ENCODE measurements at places on chromosomes 11 and 22.

DNA sequence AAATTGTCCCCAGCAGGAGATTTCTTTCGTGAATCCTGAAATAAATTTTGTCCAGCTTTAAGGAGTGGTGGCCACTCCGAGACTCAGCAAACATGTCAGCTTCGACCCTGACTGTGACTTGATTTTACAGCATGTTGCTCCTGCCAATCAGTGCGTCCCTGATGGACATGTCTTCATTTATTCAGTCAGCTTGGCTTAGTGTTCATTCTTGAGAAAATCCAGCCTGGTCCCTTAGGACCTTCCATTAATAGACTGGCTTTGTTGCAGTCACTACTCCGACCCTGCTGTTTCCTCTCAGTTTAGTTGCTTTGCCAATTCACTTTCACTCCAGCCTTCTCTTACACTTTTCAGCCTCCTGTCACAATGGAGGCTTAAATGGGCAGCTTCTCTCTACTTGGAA is 30.5 kb downstream of the TMPRSS5 start:
- DNase-seq = no peak

GRCh38 chr22:16914006-16914405 is 88.8 kb upstream of the XKR3 start:
- no peak for DNase-seq

DNA sequence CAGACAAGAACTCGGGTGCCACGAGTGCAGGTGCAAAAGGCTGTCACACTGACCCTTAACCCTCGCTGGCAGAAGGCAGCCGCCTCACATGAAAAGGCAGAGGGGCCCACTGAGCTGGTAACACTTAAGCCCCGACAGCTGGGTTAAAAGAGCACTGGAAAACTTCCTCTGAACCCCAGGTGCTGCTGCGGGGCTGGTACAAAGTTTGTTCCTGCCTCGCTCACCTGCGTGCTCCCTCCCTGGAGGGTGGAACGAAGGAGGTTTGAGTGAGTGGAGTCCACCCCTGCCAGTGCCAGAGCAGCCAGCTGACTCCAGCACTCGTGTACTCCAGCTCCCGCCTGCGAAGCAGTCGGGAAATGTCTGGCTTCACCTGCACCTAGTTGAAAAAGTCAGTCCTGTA is 12.6 kb downstream of the SULT4A1 start:
- DNase-seq = no peak

DNA sequence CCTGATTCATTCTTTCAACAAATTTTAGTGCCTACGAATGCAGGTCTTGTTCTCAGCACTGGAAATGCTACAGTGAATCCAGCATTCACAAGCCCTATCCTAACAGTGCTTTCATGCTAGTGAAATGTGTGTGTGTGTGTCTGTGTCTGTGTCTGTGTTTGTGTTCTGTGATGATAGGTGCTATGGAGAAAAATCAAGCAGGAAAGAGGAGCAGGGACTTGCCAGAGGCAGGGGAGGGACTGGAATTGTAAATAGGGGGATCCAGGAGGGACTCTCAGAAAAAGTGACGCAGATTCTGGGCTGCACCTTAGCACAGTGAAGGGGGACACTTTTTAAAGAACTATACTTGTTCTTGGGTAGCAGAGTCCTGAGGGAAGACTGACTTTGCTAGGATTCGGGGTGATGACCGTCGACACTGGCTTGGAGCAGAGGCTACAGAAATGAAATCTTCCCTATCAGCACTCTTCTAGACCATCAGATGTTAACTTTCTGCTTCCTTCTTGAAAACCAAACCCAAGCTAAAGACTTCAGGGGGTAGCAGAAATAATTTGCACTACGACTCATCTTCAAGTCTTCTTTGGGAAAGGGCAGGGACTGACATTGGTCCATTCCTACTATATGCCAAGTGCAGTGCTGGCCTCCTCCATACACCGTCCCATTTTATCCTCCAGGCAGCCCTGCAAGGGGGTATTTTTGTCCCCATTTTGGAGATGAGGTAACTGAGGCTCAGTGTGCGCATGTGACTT is 39.3 kb upstream of the PTPRJ start:
- DNase-seq = no peak

DNA sequence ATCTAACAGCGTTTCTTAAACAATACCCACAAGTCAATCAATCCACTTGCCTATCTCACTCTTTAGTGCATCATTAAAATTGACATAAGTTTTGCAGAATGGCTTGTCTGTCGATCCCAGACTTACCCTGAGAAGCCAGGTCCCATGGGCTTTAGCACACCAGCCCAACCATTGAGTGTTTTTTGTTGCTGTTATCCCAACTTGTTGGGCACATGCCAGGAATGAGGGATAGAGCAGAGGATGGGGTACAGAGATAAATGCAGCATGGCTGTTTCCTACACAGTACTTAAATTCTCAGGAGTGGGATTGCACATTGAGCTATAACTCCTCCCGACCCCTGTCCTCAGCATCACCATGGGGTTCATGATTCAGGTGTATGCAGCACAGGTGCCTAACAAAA is 64.2 kb upstream of the RASSF10 start:
- no peak for DNase-seq

DNA sequence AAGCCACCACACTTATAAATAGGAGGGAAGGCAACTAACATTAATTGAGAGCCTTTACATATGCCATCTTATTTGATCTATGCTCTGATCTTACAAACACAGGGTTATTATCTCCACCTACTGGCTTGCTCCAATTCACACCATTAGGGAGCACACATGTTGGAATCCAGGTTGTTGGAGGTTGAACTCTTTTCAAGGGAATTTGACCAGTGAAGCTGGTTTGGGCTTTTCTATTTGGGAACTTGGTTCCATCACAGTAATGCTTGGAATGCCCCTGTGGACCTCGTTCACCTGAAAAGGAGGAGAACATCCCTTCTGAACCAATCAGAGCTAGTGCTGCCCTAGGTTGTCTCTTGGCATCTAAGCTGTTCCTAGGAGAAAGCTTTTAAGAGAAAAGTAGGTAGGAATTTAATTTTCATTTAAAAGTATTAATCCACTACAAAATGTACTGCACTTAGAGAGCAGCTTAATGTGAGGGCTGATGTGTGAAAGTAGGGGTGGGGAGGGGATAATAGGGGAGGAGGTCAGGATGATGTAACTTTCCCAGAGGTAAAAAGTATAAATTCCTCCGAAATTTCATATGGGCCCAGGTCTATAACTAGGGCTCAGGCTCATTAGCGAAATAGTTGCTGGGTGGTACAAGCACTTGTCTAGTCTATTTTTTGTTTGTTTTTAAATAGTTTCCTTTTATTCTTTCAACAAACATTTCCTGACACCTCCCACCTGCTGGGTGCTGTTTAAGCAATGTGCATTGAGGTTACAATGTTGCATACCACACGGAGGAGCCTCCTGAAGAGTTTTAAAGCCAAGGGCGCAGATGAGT is 7.6 kb upstream of the MICAL2 start:
- DNase-seq = no peak

GRCh38 chr11:8775332-8775731 is 92.7 kb downstream of the RPL27A start:
- no peak for DNase-seq

DNA sequence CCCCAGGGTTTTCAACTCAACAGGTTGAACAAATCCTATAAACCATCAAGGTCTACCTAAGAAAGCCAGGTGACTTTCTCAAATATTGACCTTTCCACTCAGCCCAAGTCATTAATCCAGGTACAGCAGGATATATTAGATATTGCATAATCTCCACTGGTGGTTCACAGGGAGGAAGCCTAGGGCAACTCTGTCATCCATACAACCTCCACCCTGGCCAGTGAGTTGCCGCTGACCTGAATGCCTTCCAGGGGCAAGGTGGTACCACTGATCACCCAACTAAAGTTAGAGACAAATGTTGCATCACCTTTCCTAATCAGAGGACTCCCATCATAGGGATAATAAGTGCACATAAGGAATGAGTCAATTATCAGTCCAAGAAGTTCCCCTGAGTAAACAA is 22.9 kb downstream of the GUCD1 start:
- DNase-seq = no peak

GRCh38 chr22:42630211-42630610 is 10.2 kb downstream of the ATP5MGL start:
- no peak for DNase-seq

DNA sequence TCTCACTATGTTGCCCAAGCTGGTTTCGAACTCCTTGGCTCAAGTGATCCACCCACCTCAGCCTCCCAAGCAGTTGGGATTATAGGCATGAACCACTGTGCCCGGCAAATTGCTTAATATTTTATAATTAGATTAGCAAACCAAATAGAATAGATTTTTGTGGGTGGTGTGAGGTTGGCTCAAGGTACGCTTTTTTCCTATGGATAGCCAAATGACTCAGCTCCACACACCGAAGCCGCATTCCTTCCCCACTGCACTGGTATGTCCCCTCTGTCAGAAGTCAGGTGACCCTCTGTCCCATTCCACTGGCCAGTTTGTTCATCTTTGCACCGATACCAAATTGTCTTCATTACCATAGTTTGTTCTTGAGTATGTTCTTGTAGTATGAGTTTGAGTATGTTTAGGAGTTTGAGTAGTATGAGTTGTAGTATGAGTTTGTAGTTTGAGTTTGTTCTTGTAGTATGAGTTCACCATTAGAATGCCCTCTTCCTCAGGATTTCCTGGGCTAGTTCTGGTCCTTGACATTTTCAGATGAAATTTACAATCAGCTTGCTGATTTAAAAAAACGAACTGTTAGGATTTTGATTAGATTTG is 19.4 kb downstream of the SUSD2 start:
- peak; percentile 21 for DNase-seq

DNA sequence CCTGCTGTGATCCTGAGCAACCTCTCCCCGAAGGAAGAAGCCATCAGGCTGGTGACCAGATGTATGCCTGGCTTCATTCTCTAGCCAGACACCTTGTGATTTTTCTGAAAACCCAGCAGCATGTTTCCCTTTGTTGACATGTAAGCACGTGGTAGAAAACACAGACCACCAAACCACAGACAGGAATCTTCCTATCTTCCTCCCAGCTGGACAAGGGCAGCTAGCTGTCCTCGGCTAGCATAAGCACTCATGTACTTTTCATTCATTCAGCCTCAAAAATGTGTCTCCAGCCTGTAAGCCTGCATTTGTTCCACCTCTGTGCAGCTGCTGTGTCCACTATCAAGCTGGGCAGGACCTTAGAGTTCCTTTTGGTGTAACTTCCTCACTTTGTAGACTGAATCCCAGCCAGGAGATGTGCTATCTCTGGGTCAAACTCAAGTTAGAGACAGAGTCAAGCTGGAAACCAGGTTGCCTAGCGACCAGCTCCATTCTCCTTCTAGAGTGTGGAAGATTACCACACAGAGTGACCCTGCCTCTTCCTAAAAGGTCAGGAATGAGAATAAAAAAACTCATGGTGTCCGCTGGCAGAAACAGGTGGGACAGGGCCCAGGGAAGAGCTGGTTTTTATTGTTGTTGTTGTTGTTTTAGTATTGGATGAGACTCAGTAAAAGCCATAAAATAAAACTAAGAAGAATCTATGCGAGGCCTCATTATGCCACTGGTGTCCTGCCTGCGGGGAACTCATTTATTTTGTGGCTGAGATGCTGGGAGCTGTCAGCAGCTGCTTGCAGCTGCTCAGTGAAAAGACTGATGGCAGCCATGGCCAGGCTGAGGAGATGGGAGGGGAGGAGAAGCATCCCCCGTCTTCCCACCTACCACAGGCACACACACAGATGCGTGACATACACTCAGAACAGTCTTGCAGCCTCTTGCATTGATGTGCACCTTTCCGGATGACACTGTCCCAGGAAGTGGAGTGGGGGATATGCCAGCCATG is 7.4 kb upstream of the CLMP start:
- no peak for DNase-seq

DNA sequence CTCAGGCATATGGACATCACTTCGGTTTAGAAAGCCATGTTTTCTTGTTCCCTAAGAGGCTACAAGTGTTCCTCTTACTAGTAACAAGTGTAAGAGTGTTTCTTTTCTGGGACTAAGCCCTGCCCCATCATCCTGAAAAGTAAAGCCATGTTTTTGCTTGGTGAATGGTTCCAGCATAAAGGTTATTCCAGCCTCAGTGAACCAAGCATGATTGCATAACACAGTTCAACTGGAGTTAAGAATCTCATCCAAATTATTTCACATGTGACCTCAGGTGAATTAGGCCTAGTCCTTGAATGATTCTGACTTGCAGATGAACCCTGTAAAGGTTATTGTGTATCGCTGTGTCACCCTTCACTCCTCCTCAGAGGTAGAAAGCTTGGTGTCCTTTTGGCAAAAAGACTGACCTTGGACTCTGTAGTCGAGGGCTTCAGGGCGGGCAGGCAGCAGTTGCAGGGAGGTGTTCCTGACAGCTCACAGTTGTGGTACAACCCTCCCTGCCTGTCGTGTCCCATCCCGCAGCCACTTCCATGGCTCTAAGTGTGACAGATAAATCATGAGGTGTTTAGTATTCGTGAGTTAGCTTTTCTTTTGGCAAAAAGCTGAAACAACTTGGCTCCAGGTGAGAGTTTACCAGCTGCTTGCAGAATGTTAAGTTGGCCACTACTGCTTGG is 321.8 kb downstream of the CADM1 start:
- no peak for DNase-seq

DNA sequence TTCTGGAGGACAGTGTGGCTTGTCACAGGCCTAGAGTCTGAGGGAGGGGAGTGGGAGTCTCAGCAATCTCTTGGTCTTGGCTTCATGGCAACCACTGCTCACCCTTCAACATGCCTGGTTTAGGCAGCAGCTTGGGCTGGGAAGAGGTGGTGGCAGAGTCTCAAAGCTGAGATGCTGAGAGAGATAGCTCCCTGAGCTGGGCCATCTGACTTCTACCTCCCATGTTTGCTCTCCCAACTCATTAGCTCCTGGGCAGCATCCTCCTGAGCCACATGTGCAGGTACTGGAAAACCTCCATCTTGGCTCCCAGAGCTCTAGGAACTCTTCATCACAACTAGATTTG is 13.0 kb downstream of the PIK3IP1 start:
- DNase-seq = no peak

DNA sequence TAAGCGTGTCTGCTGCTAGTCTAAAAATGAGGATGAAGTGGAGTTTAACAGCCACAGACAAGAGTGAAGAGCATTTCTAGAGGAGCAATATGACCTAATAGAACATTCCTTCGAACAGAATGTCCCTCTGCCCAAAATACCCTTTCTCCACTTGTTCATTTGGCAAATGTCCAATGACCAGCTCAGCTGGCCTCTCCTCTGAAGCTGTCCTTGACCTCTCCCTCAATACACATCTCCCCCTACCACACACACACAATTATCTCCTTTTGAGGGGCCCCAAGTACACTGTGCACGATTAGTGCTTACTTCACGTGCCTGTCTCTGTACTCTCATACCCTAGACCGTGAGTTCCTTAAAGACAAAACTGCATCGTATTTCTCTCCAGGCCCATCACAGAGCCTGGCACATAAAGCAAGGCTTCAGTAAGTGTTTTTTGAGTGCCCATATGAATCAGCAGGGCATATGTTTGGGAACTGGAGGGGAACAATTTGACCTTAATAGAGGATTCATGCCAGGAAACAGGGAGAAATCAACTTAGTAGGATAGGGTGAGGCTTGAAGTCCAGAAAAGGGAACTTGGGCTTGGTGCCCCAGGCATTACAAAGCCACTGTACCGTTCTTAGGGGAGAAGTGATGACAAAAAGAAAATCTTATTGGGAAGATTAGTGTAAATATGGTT is 18.1 kb upstream of the NCAM1 start:
- DNase-seq = no peak

Measured in iPS-NIHi11 (cell line).